ENCODE measurements at places on chromosomes 1 and 21.

DNA sequence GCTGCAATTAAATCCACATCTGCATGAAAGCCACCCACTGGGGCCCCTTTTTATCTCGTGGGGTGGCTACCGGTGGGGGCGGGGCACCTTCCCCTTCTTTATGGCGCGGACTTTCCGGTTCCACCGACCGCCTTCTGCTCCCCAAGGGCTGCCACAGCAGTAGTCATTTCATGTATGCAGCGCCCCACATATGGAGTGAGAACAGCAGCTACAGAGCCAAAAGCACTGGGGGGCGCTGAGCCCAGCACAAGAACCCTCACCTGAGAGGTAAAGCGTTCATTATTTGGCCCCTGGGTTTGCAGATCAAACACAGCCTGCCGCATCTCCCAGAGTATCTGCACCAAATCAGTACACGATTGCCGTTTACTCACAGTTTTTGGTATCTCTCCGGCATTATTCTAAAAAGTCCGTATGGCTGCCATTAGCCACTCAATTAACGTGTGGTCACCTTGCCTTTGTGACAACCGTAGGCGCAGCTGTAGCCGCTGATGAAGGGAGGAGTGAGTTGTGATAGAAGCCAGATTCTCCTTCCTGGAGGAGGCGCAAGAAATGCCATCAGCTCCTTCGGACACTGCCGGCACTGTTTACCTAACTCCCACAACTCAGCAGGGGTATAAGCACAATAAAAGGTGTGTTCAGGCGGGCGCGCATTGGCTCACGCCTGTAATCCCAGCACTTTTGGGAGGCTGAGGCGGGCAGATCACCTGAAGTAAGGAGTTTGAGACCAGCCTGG lies 30.4 kb upstream of the CR2 start:
- no peak for DNase-seq

DNA sequence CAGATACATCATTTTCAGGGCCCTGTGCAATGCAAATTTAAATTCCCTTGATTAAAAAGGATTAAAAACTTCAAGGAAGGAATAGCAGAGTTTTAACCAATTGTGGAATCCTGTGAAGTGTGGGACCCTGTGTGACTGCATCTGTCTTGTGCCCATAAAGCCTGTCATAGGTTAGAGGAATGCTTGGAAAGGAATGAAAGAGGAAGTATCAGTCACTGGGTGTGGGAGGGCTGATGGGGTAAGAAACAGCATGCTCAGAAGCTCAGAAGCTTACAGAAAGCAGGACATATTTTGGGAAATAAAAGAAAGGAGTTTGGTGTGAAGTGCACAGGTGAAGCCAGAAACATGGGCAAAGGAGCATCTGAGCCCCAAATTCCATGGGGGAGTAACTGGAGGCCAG lies 150.8 kb upstream of the ETV3 start:
- DNase-seq = no peak

- DNase-seq = no peak
These were observed 6.8 kb downstream of the LHX4 start for GRCh38 chr1:180236698-180237509.

GRCh38 chr1:239826211-239826610 lies 265.5 kb upstream of the FMN2 start:
- DNase-seq = no peak

GRCh38 chr1:228310162-228310792 lies 96.4 kb downstream of the TRIM11 start:
- no peak for DNase-seq

DNA sequence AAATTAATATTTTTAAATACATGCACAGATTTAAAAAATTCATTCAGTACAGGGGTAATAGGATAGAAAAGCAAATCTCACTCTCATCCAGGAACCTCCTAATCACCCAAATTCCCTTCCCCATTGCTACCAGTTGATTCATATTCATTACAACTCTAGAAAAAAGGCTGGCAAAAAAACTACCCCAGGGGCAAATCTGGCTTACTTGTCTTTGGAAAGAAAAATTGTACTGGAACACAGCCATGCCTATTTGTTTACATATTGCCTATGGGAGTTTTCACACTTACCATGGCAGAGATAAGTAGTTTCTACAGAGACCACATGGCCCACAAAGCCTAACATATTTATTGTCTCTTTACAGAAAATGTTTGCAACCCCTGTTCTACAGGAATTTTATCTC lies 8.9 kb upstream of the RBM34 start:
- no peak for DNase-seq

GRCh38 chr21:36565540-36565939 lies 85.6 kb upstream of the CLDN14 start:
- DNase-seq = no peak

DNA sequence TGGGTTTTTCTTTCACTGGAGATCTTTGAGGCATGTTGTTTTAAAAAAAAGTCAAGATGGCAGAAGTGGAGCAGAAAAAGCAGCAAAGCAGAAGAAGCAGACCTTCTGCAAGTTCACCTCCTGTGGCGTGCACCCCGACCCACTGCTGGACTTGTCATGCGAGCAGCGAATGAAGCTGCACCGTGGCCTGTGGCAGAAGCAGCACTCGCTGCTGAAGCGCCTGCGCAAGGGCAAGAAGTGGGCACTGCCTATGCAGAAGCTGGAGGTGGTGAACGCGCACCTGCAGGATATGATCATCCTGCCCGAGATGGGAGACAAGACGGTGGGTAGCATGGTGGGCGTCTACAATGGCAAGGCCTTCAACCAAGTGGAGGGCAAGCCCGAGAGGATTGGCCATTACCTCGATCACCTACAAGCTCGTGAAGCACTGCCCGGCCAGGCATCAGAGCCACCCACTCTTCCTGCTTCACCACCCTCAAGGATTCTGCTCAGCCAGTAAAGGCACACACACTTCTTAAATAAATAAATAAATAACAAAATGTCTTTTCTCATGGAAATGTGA lies 22.1 kb downstream of the METTL13 start:
- no peak for DNase-seq

DNA sequence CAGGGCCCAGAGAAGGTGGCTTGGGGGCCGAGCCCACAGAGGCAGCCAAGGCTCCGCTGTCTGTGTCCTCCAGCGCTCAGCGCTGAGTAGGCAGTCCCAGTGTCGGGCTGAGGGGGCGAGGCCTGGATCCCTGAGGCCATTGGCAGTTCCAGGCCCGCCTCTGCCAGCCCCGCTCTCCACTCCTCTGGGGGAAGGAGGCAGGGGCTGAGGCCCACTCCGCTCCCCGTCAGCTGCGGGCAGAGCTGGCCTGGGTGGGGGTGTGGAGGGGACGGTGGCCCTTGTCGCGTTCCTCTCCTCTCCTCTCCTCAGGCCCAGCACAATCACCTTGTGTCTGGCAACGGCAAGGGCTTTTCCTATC lies 132.8 kb downstream of the CASZ1 start:
- DNase-seq = no peak

DNA sequence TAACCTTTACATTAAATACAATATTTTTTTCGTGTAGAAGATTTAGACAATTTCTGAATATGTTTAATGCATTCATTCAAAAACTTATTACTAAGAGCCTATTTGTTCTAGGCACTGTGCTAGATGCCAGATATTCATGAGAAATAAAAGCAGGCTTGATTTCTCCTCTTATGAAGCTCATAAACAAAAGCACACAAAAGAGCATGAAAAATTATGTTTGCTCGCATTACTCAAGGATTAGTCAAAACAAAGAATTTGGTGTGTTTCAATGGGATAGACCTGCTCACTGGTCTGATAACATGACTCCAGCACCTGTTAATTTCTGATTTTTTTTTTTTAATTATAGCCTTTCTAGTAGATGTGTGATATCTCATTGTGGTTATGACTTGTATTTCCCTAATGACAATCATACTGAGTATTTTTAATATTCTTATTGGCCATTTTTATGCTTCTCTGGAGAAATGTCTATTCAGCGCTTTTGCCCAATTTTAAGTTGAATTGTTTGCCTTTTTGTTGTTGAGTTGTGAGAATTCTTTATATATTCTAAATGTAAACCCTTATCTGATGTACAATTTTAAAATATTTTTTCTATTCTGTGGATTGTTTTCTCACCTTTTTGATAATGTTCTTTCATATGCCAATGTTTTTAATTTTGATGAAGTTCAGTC lies 382.3 kb upstream of the ADGRL4 start:
- DNase-seq = no peak

DNA sequence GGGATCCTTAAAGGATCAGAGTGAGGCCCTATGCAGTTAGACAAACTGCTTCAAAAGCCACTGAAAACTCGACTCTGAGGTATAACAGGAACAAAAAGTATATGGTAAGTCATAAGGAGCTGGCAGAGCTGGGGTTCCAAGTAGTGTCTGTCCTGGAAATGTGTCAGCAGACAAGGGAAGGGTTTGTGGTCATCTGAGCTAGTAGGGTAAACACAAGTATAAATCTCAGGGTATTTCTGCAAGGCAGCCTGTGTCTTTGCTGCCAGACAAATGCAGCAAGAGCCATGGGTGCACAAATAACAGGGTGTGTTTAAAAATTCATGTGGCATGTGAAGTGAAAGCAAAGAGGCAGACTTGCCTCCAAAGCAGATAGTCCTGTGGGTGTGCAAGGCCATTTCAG lies 759.0 kb upstream of the ADAMTS5 start:
- no peak for DNase-seq

Data from T-helper 9 cell (primary cell).